ENCODE measurements at places on chromosomes 5 and 9.

GRCh38 chr9:114117996-114118830, 19.1 kb upstream of the KIF12 start:
- DNase-seq: no peak

- no peak for DNase-seq
Observed at GRCh38 chr5:143002459-143003327, 232.5 kb downstream of the ARHGAP26 start.

DNA sequence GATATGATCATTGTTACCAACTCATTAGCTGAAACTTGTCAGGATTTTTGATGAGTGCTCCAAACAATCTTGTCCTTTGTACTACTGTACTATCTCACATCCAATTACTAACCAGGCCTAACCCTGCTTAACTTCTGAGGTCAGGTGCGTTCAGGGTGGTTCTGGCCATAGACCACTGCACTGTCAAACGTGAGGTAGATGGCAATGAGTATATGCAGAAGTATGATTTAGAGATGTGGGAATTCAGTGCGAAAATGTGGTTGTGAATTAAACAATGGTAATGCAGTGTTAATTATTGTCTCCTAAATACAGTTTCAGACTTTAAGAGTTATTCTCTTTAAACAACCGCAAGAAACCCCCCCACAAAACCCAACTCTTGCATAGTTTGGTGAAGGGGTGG, 86.5 kb downstream of the ANKRD55 start:
- no peak for DNase-seq

DNA sequence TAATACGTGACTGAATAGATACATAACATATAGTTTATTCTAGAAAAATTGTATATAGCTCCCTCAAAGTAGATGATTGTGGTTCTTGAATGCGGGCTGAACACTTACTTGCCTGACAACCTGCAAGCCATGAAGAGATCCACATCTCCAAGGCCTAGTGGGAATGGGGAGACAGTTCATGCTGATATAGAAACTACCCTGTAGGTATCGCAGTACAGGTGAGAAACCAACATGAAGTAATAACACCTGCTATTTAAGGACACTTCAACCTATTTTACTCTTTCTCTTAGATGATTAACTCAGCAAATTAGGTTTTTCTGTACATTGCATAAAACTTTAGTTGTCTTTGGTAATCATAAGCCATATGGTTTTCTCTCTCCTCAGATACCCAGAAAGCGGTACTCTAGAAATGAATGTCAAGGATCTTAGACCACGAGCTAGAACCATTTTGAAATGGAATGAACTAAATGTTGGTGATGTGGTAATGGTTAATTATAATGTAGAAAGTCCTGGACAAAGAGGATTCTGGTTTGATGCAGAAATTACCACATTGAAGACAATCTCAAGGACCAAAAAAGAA, 47.3 kb downstream of the UHRF2 start:
- no peak for DNase-seq

GRCh38 chr5:107400328-107400727, 270.4 kb downstream of the EFNA5 start:
- DNase-seq: no peak

- DNase-seq: peak; percentile 64
Observed at GRCh38 chr5:144812763-144813162, 642.1 kb downstream of the KCTD16 start.

GRCh38 chr5:177496070-177496726, 1.2 kb downstream of the PDLIM7 start:
- no peak for DNase-seq

- no peak for DNase-seq
Observed at GRCh38 chr5:168600409-168600808, 21.2 kb upstream of the PANK3 start.

- DNase-seq: no peak
Observed at GRCh38 chr5:83608122-83608521, 112.5 kb downstream of the HAPLN1 start.

DNA sequence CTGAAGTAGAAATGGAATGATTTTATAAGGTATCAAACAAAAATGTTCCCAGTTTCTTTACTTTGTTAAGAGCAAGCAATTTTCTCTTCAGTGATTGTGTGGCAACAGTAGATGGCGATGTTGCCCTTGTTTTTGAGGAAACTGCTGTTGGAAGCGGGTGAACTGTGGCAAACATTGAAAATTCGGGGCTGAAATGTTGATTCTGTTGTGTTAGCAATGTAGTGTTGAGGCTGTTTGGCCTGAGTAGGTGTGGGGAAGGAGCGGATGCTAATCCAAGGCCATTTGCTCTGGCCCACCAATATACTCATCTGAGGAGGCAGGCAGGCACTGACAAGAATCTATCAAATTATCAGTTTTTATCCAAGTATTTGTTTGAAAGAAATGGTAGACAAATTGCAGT, 129.8 kb downstream of the SLC12A2 start:
- DNase-seq: no peak

DNA sequence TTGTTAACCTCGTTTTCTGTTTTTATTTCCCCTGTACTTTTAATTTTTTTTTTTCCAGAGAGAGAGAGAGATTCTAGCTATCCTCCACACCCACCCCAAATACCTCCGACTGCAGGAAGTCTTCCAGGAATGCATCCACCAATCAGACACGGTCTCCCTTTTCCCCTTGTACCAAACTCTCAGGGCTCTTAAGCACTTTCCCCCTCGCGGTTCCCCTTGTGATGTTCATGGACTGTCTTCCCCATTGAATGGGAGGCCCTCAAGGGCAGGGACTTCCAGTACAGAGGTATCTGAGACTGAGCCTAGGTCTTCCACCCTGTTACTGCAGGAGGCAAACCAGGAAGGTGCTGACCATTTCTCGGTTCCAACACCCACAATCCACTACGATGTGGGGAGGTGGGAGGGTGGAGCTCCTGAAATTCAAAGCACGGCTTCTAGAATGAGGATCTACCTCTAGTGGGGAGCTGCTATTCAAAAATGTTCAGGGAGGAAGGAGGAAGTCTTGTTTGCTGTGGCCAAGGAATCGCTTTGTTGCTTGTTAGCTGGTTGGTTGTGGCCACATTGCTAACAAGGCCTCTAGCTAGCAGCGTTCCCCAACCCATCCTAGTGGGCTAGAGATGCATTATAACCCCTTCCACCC, 37.5 kb upstream of the PTGS1 start:
- DNase-seq: no peak

DNA sequence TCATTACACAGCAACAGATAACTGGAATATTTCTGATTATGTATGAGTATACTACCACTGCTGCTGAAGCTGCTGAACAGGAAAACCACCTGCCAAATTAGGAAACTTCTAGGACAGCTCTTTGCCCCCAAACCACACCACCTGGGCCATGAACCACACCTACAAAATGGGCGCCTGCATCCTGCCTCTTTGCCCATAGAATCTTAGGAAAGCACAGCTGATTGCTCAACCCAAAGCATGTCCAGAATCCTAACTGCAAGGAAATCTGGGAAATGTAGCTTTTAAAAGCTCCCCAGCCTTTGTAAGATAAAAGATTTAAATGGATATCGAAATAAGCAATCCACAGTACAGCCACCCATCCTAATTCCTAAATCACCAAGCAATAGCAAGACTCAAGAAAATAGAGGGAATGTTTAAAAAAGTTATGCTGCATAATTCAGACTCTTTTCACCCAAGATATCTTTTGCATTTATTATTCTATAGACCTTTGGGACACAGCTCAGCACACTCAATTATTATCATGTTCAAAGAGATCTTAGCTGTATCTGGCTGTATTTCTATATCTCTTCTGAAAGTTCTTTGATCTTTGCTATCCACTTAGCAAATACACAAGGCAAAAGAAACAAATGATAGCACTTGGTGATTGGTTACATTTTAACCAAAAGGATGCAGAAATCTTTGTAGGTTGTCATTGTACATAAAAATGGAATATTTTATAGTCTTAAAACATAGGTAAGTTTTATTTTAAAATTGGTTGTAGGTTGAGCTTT, 6.8 kb upstream of the C9orf152 start:
- no peak for DNase-seq

DNA sequence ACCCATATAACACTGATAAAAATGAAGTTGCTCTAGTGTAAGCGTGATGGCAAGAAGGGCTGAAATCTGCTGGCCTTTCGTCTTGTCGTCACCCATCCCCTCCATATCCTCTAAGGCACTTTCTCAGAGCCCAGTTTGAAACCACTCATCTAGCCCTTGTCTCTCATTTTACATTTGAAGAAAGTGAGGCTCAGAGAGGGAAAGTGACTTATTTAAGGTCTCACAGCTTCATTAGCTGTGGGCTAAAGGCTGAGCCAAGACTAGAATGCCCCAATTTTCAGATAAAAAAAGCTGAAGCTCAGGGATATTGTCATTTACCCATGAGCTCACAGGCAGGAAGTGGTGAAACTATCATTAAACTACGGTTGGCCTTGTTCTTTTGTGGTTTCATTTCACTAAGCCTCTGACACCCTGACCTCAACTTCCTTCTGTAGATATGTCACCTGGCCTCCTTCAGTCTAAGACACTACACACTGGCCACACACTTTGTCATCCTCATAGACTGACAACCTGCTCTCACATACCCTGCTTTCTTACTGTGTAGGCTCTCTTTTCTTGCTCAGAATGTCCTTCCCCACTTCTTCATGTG, 176.7 kb upstream of the DMAC1 start:
- DNase-seq: no peak

- no peak for DNase-seq
Observed at GRCh38 chr5:179816401-179816795, 4.3 kb upstream of the SQSTM1 start.

- no peak for DNase-seq
Observed at GRCh38 chr9:32867026-32867425, 83.7 kb downstream of the TMEM215 start.

- no peak for DNase-seq
Observed at GRCh38 chr9:4622016-4622415, 40.1 kb upstream of the PLPP6 start.
